ENCODE measurements at places on chromosomes 16 and 17.

DNA sequence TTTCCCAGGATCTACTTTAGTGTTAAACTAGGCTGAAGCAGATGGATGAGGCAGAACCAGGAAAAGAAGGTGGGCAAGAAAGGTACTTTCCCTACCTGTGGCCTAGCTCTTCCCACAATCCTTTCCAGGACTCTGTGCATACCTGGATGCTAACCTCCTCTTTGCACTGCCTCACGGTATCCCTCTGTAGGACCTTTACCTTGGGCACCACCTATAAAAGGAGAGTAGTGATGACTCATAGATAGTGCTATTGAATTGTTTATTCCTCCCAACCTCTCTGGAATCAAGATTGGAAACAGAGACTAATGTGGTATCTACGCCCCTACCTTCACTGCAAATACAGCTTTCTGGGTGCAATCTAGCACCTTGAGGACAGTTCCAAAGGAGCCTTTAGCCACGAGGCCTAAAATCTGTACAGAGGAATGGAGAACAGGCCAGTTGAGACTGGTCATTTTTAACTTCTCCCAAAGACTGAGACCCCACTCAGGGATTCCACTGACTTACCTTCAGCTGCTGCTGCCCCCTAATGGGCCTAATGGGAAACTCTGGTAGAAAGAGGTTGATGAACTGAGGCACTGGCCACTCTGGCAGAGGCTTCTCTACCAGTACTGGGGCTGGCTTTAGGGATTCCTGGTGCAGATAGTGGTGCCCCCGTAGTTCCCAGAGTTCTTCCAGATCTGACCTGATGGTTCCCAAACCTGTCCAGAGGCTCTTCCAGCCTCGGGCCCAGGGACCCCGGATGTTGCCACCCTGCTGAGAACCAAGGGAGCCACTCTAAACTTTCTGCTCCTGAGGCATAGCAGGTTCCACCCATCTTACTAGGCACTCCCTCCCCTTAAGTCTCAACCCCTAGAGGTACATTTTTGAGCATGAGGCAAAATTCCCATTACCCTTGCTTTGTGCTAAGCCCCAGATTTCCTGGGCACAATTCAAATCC is 781 bp downstream of the RSKR start:
- H3K36me3 ChIP-seq, result peaks cover 96% of the 10 kb centered on the region
- no peak overlapping the region for H3K4me3 ChIP-seq
- H3K4me1 ChIP-seq, result no peaks in the 10 kb centered on the region
- DNase-seq, result peak; percentile 43
- H3K27me3 ChIP-seq, result no peaks in the 10 kb centered on the region
- peak overlapping the region; percentile 77 for H3K27ac ChIP-seq

GRCh38 chr16:77789085-77790008 is 983 bp downstream of the VAT1L start:
- H3K27ac ChIP-seq, result no peak overlapping the region
- peaks cover 8% of the 10 kb centered on the region for H3K4me1 ChIP-seq
- H3K4me3 ChIP-seq, result no peak overlapping the region
- peaks cover 74% of the 10 kb centered on the region for H3K27me3 ChIP-seq
- H3K36me3 ChIP-seq, result no peaks in the 10 kb centered on the region
- DNase-seq, result no peak

DNA sequence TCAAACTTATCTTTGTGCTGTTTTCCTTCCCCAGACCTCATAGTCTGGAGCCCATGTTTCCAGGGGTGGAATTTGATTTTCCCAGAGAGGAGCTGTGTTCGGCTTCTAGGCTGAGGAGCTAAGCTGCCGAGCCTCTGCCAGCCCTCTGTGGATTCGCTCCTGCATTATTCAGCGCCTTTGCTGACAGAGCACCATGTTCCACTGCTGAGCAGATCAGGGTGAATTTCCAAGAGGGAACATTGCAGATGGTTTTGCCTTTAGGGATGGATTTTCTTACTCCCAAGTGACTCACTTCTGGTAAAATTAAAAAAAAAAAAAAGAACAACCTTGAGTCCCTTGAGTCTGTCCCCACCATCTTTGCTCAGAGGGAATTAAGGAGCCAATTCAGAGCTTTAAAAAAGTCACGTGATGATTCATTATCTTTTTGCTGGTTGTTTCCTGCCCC is 229.5 kb downstream of the PRKCA start:
- H3K27me3 ChIP-seq, result no peaks in the 10 kb centered on the region
- H3K4me1 ChIP-seq, result peaks cover 80% of the 10 kb centered on the region
- DNase-seq, result no peak
- H3K4me3 ChIP-seq, result no peak overlapping the region

GRCh38 chr16:79331066-79331465 is 269.5 kb downstream of the MAF start:
- H3K36me3 ChIP-seq, result no peaks in the 10 kb centered on the region
- no peak overlapping the region for H3K27ac ChIP-seq
- no peak overlapping the region for H3K4me3 ChIP-seq
- no peak for DNase-seq
- peaks cover 13% of the 10 kb centered on the region for H3K4me1 ChIP-seq

GRCh38 chr16:66809765-66810164 is 8.4 kb upstream of the TERB1 start:
- no peaks in the 10 kb centered on the region for H3K27me3 ChIP-seq
- no peak for DNase-seq
- no peak overlapping the region for H3K4me3 ChIP-seq

DNA sequence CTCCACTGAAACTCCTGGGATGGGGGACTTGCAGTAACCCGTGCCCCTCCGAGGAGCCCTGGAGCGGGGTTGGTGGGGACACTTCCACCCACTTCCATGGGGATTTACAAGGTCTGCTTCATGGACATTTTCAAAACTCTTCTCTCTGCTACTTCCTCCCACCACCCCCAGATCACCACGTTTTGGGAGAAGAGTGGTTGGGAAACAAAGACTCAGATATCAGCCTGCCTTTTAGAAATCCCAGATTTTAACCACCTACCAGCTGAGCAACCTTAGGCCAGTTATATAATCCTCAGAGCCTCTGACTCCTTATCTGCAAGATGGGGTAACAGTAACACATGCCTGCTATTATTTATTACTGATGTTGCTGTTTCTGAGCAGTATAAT is 184.8 kb downstream of the CCDC182 start:
- H3K4me1 ChIP-seq, result peaks cover 8% of the 10 kb centered on the region
- H3K4me3 ChIP-seq, result no peak overlapping the region
- H3K27ac ChIP-seq, result no peak overlapping the region

Data from activated T-cell treated with anti-CD3 and anti-CD28 coated beads, Interleukin-2, amount 50 U/mL, for 24 hours (primary cell).